Activated CD4-positive, alpha-beta T cell treated with anti-CD3 and anti-CD28 coated beads for 36 hours (primary cell): ENCODE measurements at places on chromosomes 16 and 17. TPM values are rescaled to one million over a fixed set of nuclear protein-coding genes. Genes with fewer than 3 reads are reported as not detected.

DNA sequence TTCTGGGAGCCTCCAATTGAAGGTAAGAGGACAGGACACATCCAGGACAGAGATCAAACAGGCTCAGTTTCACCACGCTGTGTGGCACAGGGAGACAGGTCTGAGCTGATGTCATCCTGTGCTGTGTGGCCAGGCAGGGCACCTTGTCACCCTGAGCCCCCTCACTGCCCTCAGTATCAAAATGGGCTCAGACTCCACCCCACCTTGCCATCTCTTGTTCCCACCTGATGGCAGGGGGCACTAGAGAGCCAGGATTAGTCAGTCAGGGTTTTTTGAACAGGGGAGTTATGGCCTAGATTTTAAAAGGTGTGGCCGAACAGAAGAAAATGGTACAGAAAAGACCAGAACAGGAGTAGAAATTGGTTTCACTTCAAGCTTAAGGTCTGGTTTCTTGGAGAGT, 2.6 kb downstream of the KAT2A start:
- peak; percentile 74 for DNase-seq

DNA sequence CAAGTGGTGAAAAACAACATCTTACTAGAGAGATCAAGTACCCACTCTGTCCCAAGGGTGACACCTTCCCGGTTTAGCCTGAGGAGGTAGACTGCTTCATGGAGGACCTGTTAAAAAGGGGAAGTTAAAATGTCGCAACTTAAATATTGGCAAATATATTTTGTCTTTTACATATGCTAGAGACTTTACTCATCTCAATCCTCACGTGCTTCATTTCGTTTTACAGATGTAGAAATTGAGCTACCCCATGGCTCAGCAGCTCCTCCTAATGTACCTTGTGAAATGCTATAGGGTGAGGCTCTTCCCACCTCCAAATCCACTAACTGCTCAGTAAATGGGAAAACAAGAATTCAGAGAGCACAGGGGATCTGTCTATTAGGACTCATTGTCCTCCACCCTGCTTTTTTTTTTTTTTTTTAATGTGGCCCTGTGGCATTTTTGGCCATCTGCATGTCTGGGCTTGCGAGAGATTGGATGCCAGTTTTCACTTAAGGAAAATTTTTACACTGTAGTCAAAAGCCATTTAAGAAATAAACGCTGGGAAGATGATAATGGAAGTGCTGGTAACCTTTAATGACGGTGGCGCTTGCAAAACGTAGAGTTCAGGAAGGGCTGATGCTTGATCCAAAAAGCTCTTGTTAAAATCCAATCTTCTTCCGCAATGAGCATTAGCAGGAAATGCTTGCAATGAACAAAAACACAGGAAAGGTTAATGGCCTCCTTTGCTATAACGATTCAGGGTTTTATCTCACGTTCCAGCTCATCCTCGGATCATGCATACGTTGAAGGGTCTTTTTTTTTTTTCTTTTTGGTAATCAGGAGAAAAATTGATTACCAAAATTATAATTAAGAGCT, 39.8 kb downstream of the HSBP1 start:
- DNase-seq = no peak

DNA sequence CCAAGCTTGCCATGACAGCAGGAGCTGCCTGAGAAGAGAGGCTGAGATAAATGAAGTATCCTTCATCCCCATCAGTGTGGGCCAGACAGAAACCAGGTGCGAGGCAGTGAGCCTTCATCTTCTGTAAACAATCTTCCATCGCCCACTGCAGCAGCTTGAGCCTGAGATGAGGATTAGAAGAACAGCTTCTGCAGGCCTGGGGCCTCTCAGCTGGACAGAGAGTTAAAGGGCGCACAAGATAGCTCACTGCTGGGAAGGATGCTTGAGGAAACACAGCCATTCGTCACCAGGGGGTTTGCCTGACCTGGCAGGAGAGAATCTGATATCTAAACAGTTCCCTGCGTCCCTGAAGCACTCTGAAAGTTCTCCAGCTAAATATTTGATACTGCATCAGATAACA, 27.1 kb downstream of the HOXB1 start:
- no peak for DNase-seq

GRCh38 chr17:39461926-39462569, 762 bp downstream of the CDK12 start:
- DNase-seq = peak; percentile 55

EFCAB5 gene
- 0.54 TPM for total RNA-seq

MYL4 gene
- not detected for total RNA-seq
